ENCODE measurements at places on chromosomes 6 and 20. TPM values are rescaled to one million over a fixed set of nuclear protein-coding genes. Genes with fewer than 3 reads are reported as not detected.

DNA sequence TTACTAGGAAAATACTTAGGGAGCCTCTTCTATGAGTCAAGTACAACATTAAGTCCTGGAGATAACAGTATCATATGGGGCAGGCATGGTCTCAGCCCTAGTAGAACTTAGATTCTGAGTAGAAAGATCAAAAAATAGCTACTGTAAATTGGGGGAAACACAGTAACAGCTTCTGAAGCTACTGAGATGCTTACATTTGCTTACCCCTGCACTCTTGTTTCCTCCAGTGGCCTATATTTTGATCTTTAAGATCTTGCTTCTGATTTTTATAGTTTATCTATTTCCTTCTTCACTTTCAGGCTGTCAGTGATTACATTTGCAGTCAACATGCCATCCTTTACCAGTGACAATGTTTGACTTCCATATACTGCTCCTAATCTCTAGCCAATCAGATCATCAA is 35.3 kb downstream of the HIVEP2 start:
- no peak for DNase-seq
- H3K36me3 ChIP-seq: peaks cover 20% of the 10 kb centered on the region
- H3K4me1 ChIP-seq: peaks cover 68% of the 10 kb centered on the region
- no peak overlapping the region for H3K4me3 ChIP-seq
- H3K27ac ChIP-seq: no peak overlapping the region

DNA sequence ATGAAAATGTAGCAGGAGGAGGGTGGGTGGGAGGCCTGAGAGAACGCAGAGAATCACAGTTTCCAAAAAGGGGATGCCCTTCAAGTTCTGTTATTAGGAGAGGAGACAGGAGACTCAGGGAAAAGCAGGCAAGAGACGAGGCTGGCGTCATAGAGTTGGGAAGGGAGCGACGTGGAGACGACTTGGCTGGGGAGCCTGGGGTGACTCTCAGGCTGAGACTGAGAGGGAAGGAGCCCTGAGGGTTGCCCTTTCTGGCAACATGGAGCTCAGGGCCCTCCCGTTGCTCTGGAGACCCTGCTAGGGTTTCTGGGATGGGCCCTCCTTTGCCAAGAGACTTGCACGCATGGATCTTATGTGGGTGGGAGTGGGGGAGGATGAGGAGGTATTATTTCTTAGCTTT is 108.9 kb downstream of the CDH4 start:
- DNase-seq: no peak
- H3K27ac ChIP-seq: no peak overlapping the region
- no peaks in the 10 kb centered on the region for H3K4me1 ChIP-seq
- no peaks in the 10 kb centered on the region for H3K36me3 ChIP-seq
- no peaks in the 10 kb centered on the region for H3K27me3 ChIP-seq

DNA sequence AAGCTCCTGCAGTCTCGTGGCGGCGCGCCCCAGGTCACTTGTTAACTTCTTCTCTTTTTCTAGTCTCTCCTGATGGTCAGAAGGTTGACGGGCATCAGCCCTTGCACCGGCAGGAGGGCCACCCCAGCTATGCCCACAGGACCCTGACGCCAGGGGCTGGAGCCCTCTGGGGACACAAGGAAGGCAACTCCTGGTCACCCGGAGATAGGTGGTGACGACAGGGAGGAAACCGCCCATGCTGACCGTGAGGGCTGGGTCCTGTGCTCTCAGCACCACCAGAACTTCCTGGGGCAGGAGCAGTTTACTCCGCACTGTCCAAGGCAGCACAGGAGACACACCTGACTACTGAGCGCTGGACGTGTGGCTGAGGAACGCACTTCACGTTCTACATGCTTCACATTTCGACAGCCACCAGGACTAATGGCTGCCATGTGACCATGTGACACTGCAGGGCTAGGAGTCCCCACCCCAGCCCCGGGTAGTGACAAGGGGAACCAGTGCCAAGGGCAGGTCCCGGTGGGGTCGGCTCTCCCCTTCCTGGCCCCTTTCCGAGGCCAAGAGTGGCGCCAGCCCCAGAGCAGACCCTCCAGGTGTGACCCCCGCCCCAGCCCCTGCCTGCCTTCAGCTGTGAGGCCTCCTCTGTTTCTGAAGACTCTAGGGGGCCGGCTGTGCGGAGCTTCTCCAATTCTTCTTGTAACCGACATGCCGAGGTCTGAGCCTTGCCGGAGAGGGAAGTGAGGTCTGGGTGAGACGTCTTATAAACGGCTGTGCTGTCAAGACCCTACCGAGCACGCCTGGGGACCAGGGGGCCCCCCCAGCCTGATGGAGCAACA is 45.2 kb downstream of the DSTN start:
- no peak overlapping the region for H3K4me3 ChIP-seq
- no peak overlapping the region for H3K27ac ChIP-seq
- no peak for DNase-seq
- peaks cover 14% of the 10 kb centered on the region for H3K36me3 ChIP-seq
- H3K27me3 ChIP-seq: no peaks in the 10 kb centered on the region
- peaks cover 13% of the 10 kb centered on the region for H3K4me1 ChIP-seq

DNA sequence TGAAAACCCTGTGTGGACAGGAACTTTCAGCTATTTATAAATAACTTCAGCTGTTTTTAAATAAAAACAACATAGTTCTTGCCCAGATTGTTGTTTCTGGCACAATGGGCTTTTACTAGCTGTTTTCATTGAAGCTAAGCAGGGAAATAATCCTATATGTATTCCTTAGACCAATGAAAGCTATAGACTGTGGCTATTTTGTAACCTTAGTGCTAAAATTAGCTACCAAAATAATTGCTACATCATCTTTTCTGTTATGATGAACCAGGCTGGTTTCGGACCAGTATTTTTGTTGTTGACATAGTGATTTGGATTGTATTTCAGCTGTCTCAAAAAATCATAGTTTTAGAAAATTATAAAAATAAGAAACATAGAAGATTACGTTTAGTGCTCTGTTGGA is 13.7 kb downstream of the PHF3 start:
- H3K27ac ChIP-seq: no peak overlapping the region
- no peaks in the 10 kb centered on the region for H3K27me3 ChIP-seq
- peaks cover 29% of the 10 kb centered on the region for H3K36me3 ChIP-seq
- H3K4me1 ChIP-seq: peaks cover 28% of the 10 kb centered on the region
- H3K4me3 ChIP-seq: no peak overlapping the region

DNA sequence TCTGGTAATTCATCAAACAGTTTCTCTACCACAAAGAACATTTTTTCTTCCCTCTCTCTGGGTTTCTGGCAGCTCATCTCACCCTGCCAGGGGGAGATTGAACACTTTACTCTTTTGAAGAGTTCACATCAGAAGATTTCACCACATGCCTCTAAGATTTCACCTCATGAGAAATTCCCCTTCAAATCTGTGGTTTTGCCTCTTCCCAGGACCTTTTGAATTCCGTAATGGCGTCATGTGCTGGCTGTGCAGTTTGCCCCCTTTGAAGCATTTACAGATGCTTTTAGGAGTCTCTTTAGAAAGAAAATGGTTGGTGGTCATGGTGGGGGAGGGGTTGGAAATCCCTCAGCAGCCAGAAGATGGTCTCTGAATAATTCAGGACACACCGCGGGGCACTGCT is 486.1 kb downstream of the QKI start:
- DNase-seq: no peak
- no peaks in the 10 kb centered on the region for H3K4me1 ChIP-seq
- H3K36me3 ChIP-seq: no peaks in the 10 kb centered on the region
- H3K4me3 ChIP-seq: no peak overlapping the region
- no peak overlapping the region for H3K27ac ChIP-seq

DNA sequence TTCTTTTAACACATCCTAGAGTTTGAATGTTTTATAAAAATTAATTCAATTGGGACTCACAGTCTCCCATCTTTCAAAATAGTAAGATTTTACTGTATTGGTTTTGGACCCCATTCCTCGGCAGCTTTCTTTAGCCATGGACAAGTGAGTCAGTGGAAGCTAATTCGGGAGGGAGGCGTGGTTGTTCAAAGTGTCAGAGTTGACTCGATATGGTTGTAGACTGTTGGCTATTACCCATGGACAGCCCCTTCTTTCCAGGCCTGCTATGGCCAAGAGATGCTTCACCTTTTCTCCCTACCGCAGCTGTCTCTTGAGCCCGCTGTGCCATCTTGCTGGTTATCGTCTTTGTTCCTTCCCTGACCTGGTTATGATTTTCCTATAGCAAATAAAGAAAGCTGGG is 243.0 kb downstream of the CD83 start:
- H3K4me1 ChIP-seq: peaks cover 3% of the 10 kb centered on the region
- H3K27ac ChIP-seq: no peak overlapping the region
- no peaks in the 10 kb centered on the region for H3K36me3 ChIP-seq
- H3K27me3 ChIP-seq: no peaks in the 10 kb centered on the region

DNA sequence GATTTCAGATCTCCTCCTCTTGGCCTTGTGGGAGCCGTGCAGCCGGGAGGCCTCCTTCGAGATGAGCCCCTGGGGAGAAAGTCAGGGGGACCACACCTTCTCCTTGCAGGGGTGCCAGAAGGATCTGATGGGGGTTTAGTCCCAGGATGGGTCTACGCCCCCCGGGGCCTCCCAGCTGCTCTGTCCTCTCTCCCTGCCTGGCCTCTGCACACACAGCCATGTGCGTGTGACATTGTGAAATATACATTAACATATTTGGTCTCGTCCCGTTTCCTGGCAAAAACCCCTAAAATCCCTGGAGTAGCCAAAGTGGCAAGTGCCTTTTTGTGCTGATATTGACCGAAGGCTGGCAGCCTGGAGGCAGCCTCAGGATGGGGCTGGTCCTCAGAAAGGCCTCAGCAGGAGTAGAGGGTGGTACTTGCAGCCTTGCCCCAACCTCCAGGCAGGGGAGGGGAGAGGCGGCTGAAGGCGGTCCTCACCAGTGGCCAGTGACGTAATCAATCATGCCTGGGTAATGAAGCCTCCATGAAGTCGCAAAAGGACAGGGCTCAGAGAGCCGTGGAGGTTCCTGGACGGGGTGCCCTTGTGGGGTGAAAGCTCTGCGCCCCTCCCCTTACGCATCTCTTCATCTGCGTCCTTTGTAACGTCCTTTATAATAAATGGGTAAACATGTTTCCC is 5.1 kb upstream of the HELZ2 start:
- peaks cover 17% of the 10 kb centered on the region for H3K27me3 ChIP-seq
- DNase-seq: no peak
- H3K36me3 ChIP-seq: no peaks in the 10 kb centered on the region
- H3K4me3 ChIP-seq: no peak overlapping the region
- H3K27ac ChIP-seq: no peak overlapping the region
- H3K4me1 ChIP-seq: no peaks in the 10 kb centered on the region

GRCh38 chr20:21521596-21522480 is 8.0 kb upstream of the NKX2-2 start:
- H3K27me3 ChIP-seq: peaks cover 87% of the 10 kb centered on the region
- peak overlapping the region; percentile 80 for H3K27ac ChIP-seq
- H3K4me3 ChIP-seq: no peak overlapping the region
- no peak for DNase-seq

GRCh38 chr20:41903586-41903985 is 285.4 kb upstream of the CHD6 start:
- no peaks in the 10 kb centered on the region for H3K36me3 ChIP-seq
- no peaks in the 10 kb centered on the region for H3K27me3 ChIP-seq
- DNase-seq: no peak
- no peaks in the 10 kb centered on the region for H3K4me1 ChIP-seq
- H3K27ac ChIP-seq: no peak overlapping the region

DNA sequence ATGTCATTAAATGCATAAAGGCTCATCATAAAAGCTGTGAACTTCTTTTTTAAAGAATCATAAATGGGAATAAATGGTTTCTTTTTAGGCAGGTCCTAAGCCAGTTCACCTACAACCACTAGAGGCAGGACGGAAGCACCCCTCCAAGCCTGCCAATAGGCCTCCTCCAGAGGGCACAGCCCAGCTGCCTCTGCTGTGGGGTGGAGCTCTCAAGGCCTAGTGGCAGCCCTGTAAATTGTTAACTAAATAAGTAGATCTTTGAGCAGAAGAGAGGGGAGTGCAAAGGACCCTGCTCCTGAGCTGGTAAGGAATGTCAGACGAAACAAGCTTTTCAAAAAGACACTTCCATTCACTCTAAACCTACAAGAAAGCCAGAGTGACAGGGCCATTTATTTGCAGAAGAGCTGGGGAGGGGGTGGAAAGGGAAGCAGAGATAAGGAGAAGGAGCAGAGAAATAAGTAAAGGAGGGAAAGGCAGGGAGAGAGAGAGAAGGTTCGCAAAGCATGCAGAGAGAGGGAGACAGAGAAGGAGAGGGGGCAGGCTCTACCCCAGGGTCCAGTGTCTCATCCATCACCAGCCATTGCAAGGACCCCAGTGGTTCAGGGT is 18.0 kb upstream of the MAFB start:
- H3K27ac ChIP-seq: no peak overlapping the region
- H3K27me3 ChIP-seq: peaks cover 16% of the 10 kb centered on the region
- no peak overlapping the region for H3K4me3 ChIP-seq
- DNase-seq: no peak
- H3K36me3 ChIP-seq: no peaks in the 10 kb centered on the region
- no peaks in the 10 kb centered on the region for H3K4me1 ChIP-seq

- no peaks in the 10 kb centered on the region for H3K27me3 ChIP-seq
- H3K4me3 ChIP-seq: no peak overlapping the region
- DNase-seq: no peak
- H3K36me3 ChIP-seq: no peaks in the 10 kb centered on the region
- H3K27ac ChIP-seq: no peak overlapping the region
These were observed 122.5 kb upstream of the TIAM2 start for GRCh38 chr6:154872542-154873114.

The RSPO3 gene
- not detected for total RNA-seq

The SLC16A10 gene
- 4.2 TPM for total RNA-seq

The SLC22A16 gene
- not detected for total RNA-seq

The HLA-G gene
- total RNA-seq: 1.2 TPM

The PRDM1 gene
- total RNA-seq: 35.9 TPM

The OXT gene
- total RNA-seq: not detected
